Activated CD8-positive, alpha-beta T cell treated with anti-CD3 and anti-CD28 coated beads, Interleukin-2, amount 10 ng/mL, durations not matched to agents 7 days and 5 days (primary cell): ENCODE measurements at places on chromosomes 4 and X. TPM values are rescaled to one million over a fixed set of nuclear protein-coding genes. Genes with fewer than 3 reads are reported as not detected.

Gene NR0B1
- total RNA-seq, result not detected

Gene MAGEH1
- total RNA-seq, result 14.3 TPM

Gene SMS
- total RNA-seq, result 91.8 TPM

Gene FAM236A
- not detected for total RNA-seq

Gene BEX1
- total RNA-seq, result not detected

Gene ASB12
- total RNA-seq, result not detected

Gene STOX2
- total RNA-seq, result not detected

GRCh38 chr4:6177587-6178197, 22.7 kb downstream of the JAKMIP1 start:
- H3K4me3 ChIP-seq, result peak overlapping the region; percentile 30
- peak overlapping the region; percentile 90 for H3K27ac ChIP-seq
- peaks cover 68% of the 10 kb centered on the region for H3K4me1 ChIP-seq
- no peaks in the 10 kb centered on the region for H3K27me3 ChIP-seq
- peak; percentile 81 for DNase-seq
- H3K36me3 ChIP-seq, result peaks cover 51% of the 10 kb centered on the region

DNA sequence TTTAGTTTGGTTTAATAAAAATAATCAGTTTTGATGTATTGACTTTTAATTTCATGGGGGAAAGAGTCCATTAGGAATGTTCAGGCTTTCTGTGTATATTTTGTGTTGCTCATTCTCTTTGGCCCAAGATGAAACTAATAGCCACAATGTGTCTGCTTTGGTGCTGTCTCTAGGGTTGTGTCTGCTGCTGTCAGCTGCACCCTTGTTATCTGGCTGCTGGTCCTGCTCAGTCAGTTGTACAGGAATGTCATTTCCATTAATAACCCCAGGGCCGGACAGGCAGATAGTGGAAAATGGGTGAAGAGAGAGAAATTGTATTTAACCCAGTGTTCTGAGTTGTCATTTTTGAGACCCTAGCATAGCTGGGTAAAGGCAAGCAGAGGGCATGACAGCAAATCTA, 115.1 kb downstream of the PHEX start:
- H3K4me1 ChIP-seq, result no peaks in the 10 kb centered on the region
- no peak overlapping the region for H3K4me3 ChIP-seq
- no peaks in the 10 kb centered on the region for H3K36me3 ChIP-seq
- H3K27me3 ChIP-seq, result no peaks in the 10 kb centered on the region
- H3K27ac ChIP-seq, result no peak overlapping the region

DNA sequence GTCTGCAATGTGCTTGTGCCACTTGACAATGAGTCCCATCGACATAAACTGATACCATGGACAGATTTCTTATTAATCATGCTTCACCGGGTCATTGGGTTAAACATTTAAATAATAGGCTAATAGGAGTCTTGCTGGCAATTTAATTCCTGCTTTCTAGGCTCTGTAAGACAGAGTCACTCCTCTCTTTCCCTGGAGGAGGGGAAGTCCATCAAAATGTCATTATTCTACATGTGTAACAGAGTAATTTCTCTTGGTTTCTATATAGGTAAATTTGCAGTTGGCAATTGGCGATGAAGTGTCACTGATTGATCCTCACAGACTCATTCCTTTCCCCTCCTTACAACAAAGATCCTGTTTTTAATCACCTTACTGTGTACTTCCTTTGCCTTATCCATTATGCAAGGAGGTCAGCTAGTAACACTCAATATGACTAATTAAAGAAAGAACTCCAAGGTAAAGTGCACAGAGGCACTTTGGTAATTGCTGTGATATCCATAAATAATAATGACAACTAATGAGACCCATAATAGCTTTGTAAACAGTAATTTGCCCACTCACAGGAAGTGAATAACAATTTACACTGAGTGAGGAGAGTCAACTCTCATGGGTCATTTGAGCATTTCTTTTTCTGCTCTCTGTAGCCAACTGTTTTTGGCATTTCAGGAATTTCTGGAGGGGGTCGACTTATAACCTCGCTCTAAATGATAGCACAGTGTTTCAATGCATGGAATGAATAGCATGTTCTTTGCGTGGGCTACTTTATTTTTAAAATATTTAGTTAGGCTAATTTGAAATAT, 184.0 kb downstream of the UGT8 start:
- no peak for DNase-seq
- no peak overlapping the region for H3K4me3 ChIP-seq
- H3K36me3 ChIP-seq, result no peaks in the 10 kb centered on the region
- no peak overlapping the region for H3K27ac ChIP-seq
- H3K27me3 ChIP-seq, result no peaks in the 10 kb centered on the region

DNA sequence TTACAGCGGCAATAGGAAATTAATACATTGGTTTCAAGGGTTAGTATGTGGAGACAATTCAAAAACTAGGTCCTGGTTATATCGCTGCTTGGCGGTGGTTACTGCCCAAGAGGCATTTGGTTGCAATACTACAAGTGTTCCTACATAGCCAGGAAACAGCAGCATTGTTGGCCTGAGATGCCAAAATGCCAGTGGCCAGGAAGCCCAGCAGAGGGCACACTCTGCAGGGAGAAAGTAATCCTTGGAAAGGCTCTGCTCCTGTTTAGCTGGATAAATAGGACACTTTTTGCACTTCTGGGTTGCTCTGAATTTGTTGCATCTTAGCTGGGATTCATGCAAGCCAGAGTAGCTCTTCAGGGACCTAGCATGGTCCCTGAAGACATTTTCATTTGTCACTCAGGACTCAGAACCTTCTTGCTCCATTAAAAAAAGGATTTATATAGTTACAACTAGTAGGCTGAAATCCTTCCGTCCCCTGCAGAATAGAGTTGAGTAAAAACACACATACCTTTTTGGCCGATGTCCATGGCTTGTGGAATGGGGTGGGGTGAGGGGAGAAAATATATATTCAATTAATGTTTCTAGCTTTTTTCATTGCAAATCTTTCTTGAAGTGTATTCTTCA, 8.1 kb upstream of the GPR119 start:
- no peaks in the 10 kb centered on the region for H3K36me3 ChIP-seq
- DNase-seq, result peak; percentile 20
- H3K4me3 ChIP-seq, result no peak overlapping the region

DNA sequence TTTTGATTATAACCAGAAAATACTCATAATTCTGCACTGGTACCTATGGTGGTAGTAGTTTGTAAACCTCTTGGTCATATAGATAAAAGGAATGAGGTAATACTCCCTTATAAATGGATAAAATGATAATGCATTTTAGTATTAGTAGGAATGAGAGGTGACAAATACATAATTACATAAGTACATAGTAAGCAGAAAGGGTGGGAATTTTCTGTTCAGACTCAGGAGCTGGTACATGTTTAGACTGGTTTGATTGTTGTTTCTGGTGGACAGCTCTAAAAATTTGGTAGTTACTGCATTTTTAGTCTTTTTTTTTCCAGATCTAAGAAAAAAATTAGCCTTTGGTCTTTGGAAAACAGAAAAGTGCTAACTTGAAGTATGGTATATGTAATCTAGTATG, 70.4 kb upstream of the AGA start:
- H3K4me3 ChIP-seq, result no peak overlapping the region
- H3K27me3 ChIP-seq, result no peaks in the 10 kb centered on the region
- H3K27ac ChIP-seq, result no peak overlapping the region
- no peaks in the 10 kb centered on the region for H3K36me3 ChIP-seq
- no peaks in the 10 kb centered on the region for H3K4me1 ChIP-seq

GRCh38 chrX:134365904-134366303, 94.1 kb upstream of the HPRT1 start:
- H3K36me3 ChIP-seq, result no peaks in the 10 kb centered on the region
- no peak overlapping the region for H3K4me3 ChIP-seq
- no peaks in the 10 kb centered on the region for H3K4me1 ChIP-seq
- no peaks in the 10 kb centered on the region for H3K27me3 ChIP-seq

DNA sequence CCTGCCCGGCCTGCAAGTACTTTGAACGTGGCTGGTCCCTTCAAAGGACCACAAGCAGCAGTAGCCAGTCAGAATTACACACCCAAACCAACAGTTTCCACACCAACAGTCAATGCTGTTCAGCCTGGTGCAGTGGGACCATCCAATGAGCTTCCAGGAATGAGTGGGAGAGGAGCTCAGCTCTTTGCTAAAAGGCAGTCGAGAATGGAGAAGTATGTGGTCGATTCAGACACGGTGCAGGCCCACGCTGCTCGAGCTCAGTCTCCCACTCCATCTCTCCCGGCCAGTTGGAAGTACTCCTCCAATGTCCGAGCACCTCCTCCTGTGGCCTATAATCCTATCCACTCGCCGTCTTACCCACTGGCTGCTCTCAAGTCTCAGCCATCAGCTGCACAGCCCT, 104.4 kb upstream of the MYOZ2 start:
- no peak for DNase-seq
- H3K4me3 ChIP-seq, result no peak overlapping the region
- H3K4me1 ChIP-seq, result no peaks in the 10 kb centered on the region
- H3K27ac ChIP-seq, result no peak overlapping the region
- no peaks in the 10 kb centered on the region for H3K36me3 ChIP-seq
- H3K27me3 ChIP-seq, result peaks cover 2% of the 10 kb centered on the region

- no peak overlapping the region for H3K4me3 ChIP-seq
- H3K27me3 ChIP-seq, result no peaks in the 10 kb centered on the region
- H3K27ac ChIP-seq, result no peak overlapping the region
- H3K4me1 ChIP-seq, result peaks cover 10% of the 10 kb centered on the region
- H3K36me3 ChIP-seq, result no peaks in the 10 kb centered on the region
These were observed 16.2 kb downstream of the RASSF6 start for GRCh38 chr4:73603854-73604584.

GRCh38 chr4:48329976-48330375, 11.4 kb upstream of the SLAIN2 start:
- peaks cover 13% of the 10 kb centered on the region for H3K4me1 ChIP-seq
- DNase-seq, result no peak
- H3K27me3 ChIP-seq, result peaks cover 8% of the 10 kb centered on the region
- no peaks in the 10 kb centered on the region for H3K36me3 ChIP-seq
- H3K27ac ChIP-seq, result no peak overlapping the region

DNA sequence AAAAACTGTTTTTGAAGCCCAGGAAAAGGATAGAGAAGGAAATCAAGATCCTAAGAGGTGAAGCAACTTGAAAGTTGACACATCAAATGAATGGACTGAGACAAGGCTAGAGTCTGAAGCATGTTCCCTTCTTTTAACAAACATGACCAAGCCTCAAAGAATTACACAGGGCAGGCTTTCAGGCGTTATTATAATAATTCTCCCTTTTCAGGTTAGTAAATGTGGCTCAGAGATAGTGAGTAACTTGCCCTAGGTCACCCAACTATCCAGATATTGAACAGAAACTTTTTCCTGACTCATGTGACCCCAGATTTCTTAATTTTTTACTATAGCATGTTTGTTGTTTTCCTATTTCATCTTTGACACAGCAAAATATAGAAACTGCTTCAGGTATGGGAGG, 91.7 kb downstream of the PPP1R2C start:
- H3K36me3 ChIP-seq, result no peaks in the 10 kb centered on the region
- no peak overlapping the region for H3K27ac ChIP-seq
- no peaks in the 10 kb centered on the region for H3K27me3 ChIP-seq
- no peak for DNase-seq

DNA sequence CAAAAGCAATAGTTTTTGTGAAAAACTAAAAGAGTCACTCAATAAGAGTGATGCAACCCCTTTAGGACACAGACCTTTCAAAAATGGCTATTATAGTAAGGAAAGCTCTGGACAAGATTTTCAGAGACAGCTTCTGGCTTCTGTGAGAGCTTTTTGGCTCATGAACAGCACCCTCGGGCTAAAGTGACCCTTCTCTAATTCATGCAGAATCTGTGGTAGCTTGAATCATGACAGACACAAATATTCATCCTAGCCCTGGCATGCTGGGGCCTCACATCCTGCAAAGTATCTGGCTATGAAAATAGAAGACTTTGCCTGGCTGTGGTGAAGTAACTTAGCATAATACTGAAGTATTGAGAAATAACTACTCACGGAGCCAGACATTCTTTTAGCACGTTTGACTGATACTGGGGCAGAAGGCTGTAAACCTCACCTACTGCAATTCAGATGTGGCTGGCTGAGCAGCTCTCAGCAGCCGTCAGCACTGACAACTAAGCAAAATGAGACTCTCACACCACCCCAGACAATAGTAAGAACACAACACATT, 327.3 kb downstream of the MAPK10 start:
- DNase-seq, result no peak
- H3K27me3 ChIP-seq, result no peaks in the 10 kb centered on the region
- H3K4me3 ChIP-seq, result no peak overlapping the region
- H3K27ac ChIP-seq, result no peak overlapping the region
- no peaks in the 10 kb centered on the region for H3K36me3 ChIP-seq

DNA sequence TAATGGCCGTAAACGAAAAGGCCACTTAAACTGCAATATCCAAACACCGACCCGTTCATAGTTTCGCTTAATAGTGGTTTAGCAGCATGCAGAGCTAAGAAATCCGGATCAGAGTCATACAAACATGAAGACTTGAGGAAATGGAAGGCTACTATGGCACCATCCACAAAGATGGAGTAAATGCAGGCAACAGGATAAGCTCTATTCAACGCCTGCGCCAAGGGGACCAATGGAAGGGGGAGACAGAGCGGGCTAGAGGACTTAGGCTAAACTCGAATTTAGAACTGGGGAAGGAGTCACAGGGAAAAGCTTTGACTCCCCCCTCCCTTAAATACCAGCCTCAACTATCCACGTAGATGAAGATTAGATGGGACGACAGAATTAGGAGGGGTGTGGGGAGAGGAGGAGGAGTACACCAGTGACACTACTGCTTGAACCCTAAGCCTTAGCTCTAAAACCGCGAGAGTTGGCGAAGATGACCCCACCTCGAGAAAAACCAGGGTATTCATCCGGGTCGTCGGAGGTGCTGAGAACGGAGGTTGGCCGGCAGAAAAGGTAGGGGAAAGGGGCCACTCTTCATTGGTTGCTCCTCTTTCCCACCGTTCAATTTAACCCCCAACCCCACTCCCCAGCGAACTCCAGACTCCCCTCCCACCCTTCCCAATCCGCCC, 3.5 kb downstream of the HUWE1 start:
- H3K27ac ChIP-seq, result peak overlapping the region; percentile 98
- H3K36me3 ChIP-seq, result peaks cover 42% of the 10 kb centered on the region

DNA sequence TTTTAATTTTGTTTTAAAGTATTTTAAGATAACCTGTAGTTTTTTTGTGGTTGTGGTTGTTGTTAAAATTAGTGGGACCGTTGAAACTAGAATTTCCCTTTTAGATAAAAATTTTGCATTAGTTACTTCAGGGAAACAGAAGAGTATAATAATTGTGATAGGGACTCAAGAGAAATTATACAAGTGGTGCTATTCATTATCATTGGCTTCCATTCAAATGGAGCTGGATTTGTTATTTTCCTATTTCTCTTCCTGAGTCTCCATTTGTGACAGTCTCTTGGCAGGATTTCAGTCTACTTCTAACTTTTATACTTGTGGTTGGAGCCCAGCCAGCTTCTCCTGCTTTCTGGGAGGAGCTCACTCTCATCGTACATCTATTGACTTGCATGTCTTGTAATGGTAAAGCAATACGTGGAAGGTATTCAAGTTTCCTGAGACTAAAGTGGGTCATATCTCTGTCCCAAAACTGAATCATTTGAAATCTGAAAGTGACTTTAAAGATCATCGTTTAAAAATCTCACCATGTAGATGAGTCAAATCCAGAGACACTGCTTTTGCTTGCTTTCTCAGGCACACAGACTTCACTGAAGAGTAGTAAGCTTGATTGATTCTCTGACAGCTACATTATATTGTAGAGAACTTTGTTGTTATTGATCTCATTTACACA, 155.8 kb downstream of the RPA4 start:
- no peaks in the 10 kb centered on the region for H3K27me3 ChIP-seq
- H3K36me3 ChIP-seq, result no peaks in the 10 kb centered on the region
- H3K27ac ChIP-seq, result no peak overlapping the region
